ENCODE measurements at places on chromosomes 6 and 20. TPM values are rescaled to one million over a fixed set of nuclear protein-coding genes. Genes with fewer than 3 reads are reported as not detected.

DNA sequence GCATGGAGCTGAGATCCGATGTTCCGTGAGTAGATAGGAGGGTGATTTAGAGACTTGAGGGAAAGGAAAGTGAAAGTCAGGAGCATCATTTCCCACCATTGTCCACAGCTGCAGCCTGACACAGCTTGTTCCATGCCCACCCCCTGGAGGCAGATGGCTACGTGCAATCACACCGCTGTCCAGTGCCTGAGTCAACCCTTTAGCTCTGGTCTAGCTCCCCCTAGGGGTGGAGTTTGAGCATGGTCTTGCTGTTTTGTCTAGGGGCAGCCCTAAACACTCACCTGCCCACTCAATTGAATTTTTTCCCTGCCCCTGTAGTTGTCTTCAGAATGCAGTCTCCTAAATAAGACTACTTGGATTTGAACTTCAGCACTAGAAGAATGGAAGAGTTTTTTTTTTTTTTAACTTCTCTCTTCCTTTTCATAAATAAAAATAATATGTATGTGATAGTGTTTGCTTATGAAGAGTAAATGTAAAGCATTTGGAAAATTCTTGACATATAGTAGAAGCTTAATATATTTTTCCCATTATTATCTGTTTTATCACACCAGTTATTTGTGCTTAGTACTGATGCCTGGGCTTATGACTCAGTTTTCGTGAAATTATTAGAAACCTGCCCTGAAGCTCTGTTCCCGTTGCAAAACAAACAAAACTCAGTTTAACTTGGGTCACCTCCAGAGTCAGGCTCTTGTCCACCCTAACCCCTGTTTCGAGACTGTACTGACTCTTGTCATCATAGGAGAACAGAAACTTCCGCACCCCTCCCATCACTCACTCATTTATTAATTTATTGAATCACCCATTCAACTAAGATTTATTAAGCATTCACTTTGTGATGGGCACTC is 814.8 kb downstream of the MAFB start:
- peak; percentile 89 for DNase-seq

DNA sequence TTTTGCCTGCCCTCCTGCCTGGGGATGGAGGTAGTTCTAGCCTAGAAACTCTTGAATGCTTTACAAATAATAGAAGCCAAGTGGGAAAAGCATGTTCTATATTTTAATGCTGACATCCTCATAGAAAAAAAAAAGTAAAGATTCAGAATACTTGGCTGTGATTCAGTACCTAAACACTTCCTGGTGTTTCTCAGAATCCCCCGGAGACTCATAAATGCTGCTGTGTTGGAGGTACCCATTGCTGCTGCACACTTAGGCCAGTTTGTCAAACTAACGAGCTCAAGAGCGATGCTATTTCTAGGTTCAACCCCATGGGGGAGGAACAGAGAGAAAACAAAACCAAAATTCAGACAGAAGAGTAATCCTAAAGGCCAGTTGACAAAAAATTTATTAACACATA is 38.8 kb upstream of the ZFP64 start:
- DNase-seq = no peak

- DNase-seq = no peak
These were observed 23.6 kb upstream of the OR2J2 start for GRCh38 chr6:29147074-29147473.

- no peak for DNase-seq
These were observed 898.0 kb upstream of the EYS start for GRCh38 chr6:66605011-66605410.

DNA sequence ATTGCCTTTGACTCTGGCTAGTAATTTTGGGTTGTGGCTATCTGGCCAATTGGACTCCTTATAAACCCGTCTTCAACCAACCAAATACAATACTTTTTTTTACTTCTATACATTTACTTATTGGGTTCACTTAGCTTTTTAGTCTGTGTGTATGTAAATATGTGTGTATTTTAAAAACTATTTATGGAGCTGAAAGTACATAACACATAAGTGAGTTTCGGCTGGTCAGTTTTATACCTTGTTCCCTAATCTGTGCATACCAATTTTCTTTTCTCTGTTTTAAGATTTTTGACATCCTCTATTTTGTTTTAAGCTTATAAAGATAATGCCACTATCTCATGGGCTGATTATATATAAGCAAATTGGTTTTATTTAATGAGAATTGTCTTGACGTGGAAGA is 129.5 kb downstream of the LRRC1 start:
- no peak for DNase-seq

- peak; percentile 72 for DNase-seq
These were observed 46.0 kb upstream of the PTPN1 start for GRCh38 chr20:50464026-50464724.

The RFX6 gene
- total RNA-seq = 2.0 TPM

The ZBTB46 gene
- 2.8 TPM for total RNA-seq

GRCh38 chr6:168120390-168121302 is 41.6 kb upstream of the FRMD1 start:
- DNase-seq = no peak

- DNase-seq = no peak
These were observed 15.0 kb upstream of the MARCKS start for GRCh38 chr6:113842165-113842564.

The BPIFB4 gene
- total RNA-seq = not detected

All from Peyer's patch (tissue), 4 donors.